ENCODE measurements at places on chromosomes 3 and 15.

DNA sequence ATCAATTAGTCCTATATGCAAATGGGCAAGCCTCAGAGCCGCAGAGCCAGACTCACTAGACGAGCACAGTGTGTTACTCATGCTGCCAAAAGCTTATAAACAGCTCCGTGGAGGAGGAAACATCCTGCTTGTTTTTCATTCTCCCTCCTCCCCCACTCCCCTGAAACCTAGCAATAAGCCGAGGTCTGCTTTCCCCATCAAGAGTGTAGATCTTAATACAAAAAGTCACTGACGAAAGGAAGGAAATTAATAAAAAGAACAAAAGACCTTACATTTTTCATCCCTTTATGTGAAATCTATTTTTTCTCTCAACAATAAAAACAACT is 88.5 kb downstream of the XXYLT1 start:
- no peak overlapping the region for H3K4me3 ChIP-seq
- H3K36me3 ChIP-seq, result no peaks in the 10 kb centered on the region
- DNase-seq, result no peak

DNA sequence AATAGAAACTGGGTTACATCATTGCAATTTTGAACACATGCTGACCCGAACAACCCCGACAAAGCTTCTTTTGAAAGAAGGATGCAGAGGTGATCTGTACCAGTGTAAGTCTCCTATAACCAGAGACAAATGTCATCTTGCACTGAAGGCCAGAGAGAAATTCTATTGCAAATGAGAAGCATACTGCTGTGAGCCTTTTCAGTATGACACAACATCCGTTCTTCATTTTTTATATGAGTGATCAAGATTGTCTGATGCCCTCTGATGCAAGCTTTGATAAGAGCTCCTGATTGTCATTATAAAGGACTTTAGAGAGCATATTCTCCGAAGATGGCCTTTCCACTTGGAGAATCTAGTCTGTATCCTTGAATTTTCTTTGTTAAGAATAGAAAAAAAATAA is 36.9 kb downstream of the PCOLCE2 start:
- H3K27ac ChIP-seq, result no peak overlapping the region
- no peak overlapping the region for H3K4me3 ChIP-seq
- no peaks in the 10 kb centered on the region for H3K27me3 ChIP-seq
- H3K36me3 ChIP-seq, result peaks cover 5% of the 10 kb centered on the region
- H3K4me1 ChIP-seq, result no peaks in the 10 kb centered on the region

- H3K4me3 ChIP-seq, result no peak overlapping the region
- no peak overlapping the region for H3K27ac ChIP-seq
- no peak for DNase-seq
- H3K27me3 ChIP-seq, result no peaks in the 10 kb centered on the region
- H3K4me1 ChIP-seq, result no peaks in the 10 kb centered on the region
These were observed 260.8 kb downstream of the UACA start for GRCh38 chr15:70502529-70502928.

DNA sequence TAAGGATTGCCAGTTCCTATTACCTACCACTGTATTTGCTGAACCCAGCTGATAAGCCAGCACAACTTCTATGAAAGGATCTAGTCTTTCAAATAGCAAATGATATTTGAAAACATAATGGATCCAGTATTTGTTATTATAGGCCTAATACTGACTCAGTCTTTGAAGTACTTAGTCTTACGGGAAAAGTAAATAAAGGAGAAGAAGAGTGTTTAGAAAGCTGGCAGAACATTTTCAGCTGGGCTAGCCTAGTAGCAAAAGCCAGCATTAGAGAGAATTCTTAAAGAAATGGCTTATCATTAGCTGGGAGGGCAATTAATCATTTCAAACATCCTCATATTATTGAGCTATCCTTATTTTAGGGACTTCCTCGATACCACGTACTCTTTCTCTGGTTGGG is 101.4 kb upstream of the GOLIM4 start:
- H3K4me1 ChIP-seq, result no peaks in the 10 kb centered on the region
- H3K36me3 ChIP-seq, result no peaks in the 10 kb centered on the region
- no peak for DNase-seq

GRCh38 chr15:64037966-64038365 is 8.3 kb downstream of the DAPK2 start:
- peaks cover 26% of the 10 kb centered on the region for H3K36me3 ChIP-seq
- no peak overlapping the region for H3K27ac ChIP-seq
- DNase-seq, result no peak
- no peaks in the 10 kb centered on the region for H3K27me3 ChIP-seq

DNA sequence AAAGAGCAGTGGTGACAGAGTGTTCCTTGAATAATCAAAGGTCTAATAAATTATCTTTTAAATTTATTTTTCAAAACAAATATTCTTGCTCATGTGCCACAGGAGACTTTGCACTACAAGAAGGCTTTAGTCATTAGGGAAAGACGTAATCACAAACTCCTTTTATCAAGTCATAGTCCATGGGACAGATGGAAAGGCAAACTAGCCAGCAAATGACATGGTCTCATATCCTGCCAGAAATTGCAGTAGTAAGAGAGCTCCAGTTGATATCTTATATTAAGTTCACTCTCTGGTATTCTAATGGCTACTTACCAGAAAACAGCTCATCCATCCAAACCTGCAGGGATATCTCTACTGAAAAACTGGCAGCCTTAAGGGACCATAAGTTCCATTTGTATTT is 225.0 kb upstream of the TP63 start:
- H3K27ac ChIP-seq, result no peak overlapping the region
- DNase-seq, result no peak
- no peaks in the 10 kb centered on the region for H3K27me3 ChIP-seq
- no peak overlapping the region for H3K4me3 ChIP-seq
- no peaks in the 10 kb centered on the region for H3K4me1 ChIP-seq
- H3K36me3 ChIP-seq, result no peaks in the 10 kb centered on the region

DNA sequence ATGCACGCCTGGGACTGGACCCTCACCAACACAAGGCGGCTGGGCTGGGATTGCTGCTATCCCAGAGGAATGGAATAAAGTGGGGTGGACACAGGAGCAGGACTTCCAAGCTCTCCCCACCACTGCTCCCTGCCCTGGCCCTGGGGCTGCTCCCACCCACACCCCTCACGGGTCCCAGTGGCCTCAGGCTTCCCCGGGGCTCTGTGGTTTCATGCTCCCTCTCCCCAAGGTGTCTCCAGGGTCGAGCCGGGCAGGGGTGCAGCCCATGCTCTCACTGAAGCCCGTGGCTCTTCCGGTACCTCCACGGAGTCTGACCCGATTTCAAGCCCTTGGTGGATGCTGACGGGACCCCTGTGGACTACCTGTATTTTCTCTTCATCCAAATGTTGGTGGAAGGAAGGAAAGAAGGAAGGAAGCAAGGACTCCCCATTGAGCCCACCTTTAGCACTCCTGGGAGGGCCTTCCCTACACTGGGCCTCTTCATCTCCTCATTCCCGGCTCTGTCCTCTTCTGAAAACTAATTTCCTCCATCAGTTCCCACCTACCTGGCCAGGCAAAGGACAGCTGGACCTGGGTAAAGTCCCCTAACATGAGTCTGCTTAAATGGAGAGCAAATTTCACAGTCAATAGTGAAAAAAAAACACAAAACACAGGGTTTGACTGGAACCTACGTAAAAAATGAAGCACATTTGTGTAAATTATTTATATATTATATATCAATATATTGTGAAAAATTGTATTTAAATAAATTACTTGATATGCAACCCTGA is 44.0 kb upstream of the PCSK6 start:
- no peaks in the 10 kb centered on the region for H3K36me3 ChIP-seq
- no peaks in the 10 kb centered on the region for H3K27me3 ChIP-seq
- peak; percentile 16 for DNase-seq
- no peak overlapping the region for H3K4me3 ChIP-seq
- H3K4me1 ChIP-seq, result peaks cover 7% of the 10 kb centered on the region

- no peak overlapping the region for H3K27ac ChIP-seq
- H3K36me3 ChIP-seq, result no peaks in the 10 kb centered on the region
- no peak overlapping the region for H3K4me3 ChIP-seq
These were observed 343.1 kb downstream of the OXSM start for GRCh38 chr3:26132942-26133341.

DNA sequence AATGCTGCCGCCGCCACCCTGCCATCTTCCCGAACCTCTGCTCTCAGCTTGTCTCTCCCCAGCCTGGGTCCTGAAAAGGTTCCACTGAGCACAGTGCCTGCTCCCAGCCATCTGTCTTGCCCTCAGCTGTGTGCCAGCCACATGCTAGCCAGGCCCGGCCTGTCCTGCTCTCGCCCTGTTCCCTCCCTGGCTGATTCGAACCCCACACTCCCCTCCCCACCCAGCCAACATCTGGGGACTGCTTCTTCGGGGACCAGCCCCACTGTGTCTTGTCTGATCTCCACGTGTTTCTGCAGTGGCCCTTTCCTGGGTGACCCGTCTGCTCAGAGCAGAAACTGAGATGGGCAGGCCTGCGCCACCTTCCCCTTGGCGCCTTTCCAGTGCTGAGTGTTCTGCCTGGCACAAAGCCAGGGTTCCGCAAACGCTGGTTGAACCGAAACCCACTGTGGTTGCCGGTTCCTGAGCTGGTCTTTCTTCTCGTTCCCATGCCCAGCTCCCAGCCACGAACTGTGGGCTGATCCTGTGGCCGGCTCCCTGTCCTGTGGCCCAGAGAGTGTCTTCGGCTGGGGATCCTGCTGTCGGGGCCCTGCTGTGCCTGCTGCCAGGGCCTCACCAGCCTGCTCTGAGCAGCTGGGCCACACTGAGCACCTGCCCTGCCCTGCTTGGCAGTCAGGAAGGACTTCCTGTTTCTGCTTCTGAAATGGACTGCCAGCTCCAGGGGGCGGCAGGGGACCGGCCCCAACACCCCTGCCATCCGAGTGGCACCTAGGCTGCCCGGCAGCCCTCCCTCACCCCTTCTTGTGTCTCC is 62.7 kb upstream of the KLF13 start:
- peak; percentile 74 for DNase-seq
- peaks cover 33% of the 10 kb centered on the region for H3K4me1 ChIP-seq
- no peaks in the 10 kb centered on the region for H3K27me3 ChIP-seq
- H3K36me3 ChIP-seq, result no peaks in the 10 kb centered on the region
- H3K27ac ChIP-seq, result peak overlapping the region; percentile 40

DNA sequence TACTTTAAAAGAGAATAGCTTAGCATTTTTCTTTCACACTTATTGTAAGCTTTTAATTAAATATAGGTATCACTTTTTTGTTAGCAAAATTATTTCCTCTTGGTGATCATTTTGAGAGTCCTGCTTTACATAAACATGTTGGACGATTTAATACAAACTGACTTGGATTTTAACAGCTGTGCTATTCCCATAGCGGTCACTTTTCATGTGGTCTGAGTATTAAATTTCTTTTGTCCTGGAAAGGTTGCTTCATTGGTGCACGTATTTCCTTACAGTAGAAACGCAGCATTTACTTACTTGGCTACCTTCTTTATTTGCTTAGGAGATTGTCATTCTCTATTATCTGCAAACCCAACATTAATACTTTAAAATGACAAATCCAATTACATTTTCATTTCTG is 109.4 kb downstream of the ATG7 start:
- peaks cover 13% of the 10 kb centered on the region for H3K4me1 ChIP-seq
- no peaks in the 10 kb centered on the region for H3K27me3 ChIP-seq
- no peak for DNase-seq
- no peak overlapping the region for H3K27ac ChIP-seq
- H3K4me3 ChIP-seq, result no peak overlapping the region

DNA sequence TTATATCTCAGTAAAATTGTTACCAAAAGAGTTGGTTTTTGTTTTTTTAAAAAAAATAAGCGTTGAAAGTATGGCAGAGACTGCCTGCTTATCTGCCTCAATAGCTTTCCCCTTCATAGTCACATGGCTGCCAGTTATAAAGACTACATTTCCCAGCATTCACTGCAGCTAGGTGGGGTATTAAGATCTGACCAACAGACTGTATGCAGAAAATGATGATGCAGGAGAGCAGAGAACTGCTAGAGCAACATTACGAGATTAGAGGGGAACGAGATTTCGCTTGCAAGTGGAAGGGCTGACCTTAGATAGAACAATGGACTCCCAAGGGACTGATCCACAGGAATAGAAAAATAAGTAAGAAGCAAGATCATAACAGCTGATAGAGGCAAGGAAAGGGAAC is 14.3 kb downstream of the RHOA start:
- DNase-seq, result no peak
- H3K27ac ChIP-seq, result peak overlapping the region; percentile 45
- H3K27me3 ChIP-seq, result no peaks in the 10 kb centered on the region
- no peak overlapping the region for H3K4me3 ChIP-seq
- H3K36me3 ChIP-seq, result no peaks in the 10 kb centered on the region

GRCh38 chr3:45580112-45580765 is 14.3 kb upstream of the LIMD1 start:
- no peaks in the 10 kb centered on the region for H3K4me1 ChIP-seq
- H3K27me3 ChIP-seq, result no peaks in the 10 kb centered on the region
- H3K36me3 ChIP-seq, result no peaks in the 10 kb centered on the region
- H3K4me3 ChIP-seq, result no peak overlapping the region
- no peak overlapping the region for H3K27ac ChIP-seq

- no peak for DNase-seq
- H3K27ac ChIP-seq, result no peak overlapping the region
- H3K36me3 ChIP-seq, result no peaks in the 10 kb centered on the region
- H3K4me1 ChIP-seq, result no peaks in the 10 kb centered on the region
- no peaks in the 10 kb centered on the region for H3K27me3 ChIP-seq
These were observed 90.0 kb downstream of the GAP43 start for GRCh38 chr3:115713284-115713683.

- no peaks in the 10 kb centered on the region for H3K27me3 ChIP-seq
- DNase-seq, result peak; percentile 23
- H3K27ac ChIP-seq, result no peak overlapping the region
- H3K4me1 ChIP-seq, result no peaks in the 10 kb centered on the region
These were observed 18.0 kb upstream of the RAD18 start for GRCh38 chr3:8981296-8981695.

All from right atrium auricular region (tissue), 2 donors.